ENCODE measurements at places on chromosomes 7 and 10. TPM values are rescaled to one million over a fixed set of nuclear protein-coding genes. Genes with fewer than 3 reads are reported as not detected.

- DNase-seq = peak; percentile 68
Measured at GRCh38 chr10:4686644-4686996, 139.4 kb upstream of the AKR1E2 start.

- DNase-seq = no peak
Measured at GRCh38 chr7:88324699-88325098, 18.0 kb upstream of the STEAP4 start.

DNA sequence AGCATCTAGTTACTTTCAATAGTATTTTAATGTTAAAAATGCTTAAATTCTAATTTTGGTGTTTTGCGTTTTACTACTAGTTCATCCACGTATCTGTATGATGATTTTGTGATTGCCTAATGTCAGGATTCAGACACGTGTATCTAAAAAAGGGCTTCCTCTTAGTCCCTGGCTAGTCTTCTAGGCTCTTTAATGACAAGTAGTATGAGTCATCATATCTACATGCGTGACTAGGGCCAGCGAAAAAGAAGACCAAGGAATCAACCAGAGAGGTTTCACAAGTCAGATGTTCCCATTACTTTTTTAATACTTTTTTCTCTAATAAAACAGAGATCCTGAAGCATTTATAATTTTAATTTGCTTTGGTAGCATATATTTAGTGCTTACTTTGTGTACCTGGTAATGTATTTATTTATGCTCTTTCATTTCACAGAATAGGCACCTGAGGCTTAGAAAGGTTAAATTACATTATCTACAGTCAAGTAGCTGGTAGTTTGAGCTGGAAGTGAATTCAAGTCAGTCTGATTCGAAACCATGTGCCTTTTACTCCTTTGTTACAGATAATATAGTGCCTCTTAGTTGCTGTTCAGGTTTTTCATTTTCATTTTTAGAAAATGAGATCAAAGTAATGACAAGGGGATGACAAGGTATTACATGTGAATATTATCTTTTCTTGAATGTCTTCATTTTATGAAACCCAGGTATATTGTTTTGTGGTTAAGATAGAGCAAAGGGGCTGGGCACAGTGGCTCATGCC is 140.3 kb downstream of the FOXP2 start:
- peak; percentile 70 for DNase-seq

DNA sequence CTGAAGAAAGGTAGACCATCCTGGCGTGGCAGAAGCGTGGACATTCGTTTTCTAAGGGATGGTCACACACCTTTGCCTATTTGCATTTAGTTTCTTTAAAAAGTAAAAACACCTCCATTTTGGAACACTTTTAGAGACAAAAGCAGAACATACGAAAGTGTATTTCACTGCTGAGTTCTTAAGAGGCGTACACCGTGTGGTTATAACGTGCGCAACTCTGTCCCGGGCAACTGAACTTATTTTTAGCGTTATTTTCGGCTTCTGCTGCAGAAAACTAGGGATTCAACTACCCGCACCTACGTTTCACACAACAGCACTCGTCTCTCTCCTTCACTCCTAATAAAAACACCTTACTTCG is 557 bp upstream of the LSM8 start:
- DNase-seq = no peak

- DNase-seq = no peak
Measured at GRCh38 chr10:29908962-29909361, 150.4 kb downstream of the JCAD start.

- no peak for DNase-seq
Measured at GRCh38 chr7:116843378-116843777, 19.0 kb upstream of the CAPZA2 start.

DNA sequence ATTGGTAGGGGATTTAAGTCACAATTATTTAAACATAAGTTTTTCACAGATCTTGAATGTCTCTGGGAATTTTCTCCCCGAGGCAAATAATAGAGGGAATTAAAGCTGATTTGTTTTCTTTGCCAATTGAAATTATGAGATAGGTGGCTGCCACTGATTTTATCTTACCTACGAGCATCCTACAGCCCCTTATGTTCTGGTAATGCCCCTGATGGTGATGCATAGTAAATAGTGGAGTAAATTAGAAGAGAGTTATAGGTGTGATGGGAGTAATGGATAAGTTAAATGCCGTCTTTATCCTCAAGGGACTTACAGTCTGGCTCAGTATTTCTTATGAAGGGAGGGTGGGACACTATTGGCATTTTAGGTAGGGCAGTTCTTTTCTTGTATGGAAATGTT is 58.1 kb downstream of the HDAC9 start:
- DNase-seq = no peak

GRCh38 chr7:1317646-1318045 is 85.0 kb downstream of the UNCX start:
- DNase-seq = no peak

DNA sequence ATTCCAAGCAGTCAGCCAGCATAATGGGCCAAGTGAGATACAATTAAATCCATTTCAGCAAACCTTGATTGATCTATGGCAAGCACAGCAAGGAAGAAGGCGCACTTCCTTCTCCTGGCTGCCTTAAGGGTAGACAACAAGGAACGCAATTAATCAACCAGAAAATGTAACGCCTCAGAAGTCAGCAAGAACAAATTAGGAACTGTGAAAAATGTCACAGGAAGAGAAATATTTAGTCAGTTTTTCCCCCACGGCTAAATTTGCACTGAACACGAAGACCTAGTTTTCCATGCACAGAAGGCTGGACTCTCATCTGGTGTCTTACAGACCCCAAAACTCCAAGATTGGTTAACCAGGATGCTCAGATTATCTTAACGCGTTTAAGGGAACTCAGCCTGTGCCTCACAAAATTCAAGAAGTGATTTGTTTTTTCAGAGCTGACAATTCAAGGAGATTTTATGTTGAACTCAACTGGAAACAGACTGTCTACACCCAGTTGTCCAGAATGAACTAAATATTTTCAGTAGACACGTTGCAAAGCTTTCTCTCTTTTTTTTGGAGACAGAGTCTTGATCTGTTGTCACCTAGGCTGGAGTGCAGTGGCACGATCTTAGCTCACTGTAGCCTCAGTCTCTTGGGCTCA is 14.2 kb downstream of the SNX8 start:
- no peak for DNase-seq

GRCh38 chr10:31341552-31341951 is 22.5 kb downstream of the ZEB1 start:
- DNase-seq = no peak

- no peak for DNase-seq
Measured at GRCh38 chr10:75281974-75282373, 46.2 kb upstream of the COMTD1 start.

GRCh38 chr10:127142136-127142535 is 54.3 kb downstream of the INSYN2A start:
- no peak for DNase-seq

DNA sequence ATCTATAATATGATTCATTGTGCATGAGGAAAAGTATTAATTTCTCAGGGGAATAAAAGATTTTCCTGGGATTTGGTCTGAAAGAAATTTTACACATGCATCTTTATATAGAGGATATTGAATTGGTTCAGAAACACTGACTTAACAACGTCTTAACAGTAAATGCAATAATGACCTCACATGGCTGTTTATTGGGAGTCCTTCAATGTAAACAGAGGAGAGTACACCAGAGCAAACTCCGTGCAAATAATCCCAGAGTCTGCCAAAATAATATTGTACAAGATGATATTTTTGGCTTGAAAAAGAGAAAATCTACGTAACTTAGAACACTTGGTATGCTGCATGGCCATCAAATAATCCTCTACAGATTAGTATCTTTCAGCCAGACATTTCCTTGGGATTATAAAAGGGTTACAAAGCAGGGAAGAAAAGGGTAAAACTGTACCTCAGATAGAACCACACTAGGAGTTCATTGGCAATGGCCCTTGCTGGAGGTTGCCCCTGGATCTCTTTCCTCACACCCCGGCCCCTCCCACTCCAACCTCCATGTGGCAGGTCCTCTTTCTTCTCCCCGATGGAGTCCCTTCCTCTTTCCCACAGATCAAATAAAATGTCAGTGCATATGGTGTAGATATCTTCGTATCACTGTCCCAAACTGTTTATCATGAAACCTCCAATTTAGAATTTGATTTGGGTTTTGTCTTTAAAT is 196.4 kb downstream of the EVX1 start:
- DNase-seq = no peak

BRI3 gene
- 22.5 TPM for total RNA-seq

MSRB2 gene
- 12.0 TPM for total RNA-seq

- DNase-seq = no peak
Measured at GRCh38 chr10:21020545-21020944, 123.4 kb upstream of the NEBL start.

DNA sequence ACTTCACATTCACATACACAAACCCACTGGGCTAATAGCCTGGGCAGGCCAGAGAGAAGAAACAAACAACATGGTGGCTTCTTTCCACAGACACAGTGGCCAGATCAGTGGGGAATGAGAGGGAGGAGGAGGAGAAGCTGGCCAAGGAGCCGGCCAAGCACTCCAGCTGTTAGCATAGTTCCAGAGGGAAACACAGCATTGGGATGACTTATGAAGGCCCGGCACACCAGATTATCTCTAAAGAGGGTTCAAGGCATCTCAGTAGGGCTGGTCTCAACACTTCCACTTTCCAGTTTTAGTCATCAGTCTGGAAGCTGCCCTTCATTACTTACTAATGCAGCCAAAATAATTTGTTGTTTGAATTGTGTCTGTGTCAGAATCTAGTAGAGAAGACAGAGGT is 42.1 kb upstream of the GPR26 start:
- DNase-seq = no peak

CHST15 gene
- 5.6 TPM for total RNA-seq

DNA sequence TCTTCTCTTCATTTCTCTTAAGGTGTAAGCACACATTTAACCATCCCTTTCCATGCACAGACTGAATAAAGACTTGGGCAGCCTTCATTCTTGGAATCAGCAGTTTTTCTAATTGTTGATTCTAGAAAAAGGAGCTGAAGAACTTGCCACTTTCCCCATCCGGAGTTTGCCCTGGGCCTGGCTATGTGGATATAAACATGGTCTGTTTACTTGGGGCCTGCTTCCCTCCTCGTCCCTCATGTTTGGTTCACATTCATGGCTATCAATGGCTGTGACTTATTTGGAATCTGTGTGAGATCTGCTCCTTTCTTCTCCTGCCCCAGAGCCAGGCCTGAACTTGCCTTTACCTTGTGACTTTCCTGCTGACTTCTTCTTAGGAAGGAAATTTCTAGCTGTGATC is 199.3 kb downstream of the LRMDA start:
- no peak for DNase-seq

DNA sequence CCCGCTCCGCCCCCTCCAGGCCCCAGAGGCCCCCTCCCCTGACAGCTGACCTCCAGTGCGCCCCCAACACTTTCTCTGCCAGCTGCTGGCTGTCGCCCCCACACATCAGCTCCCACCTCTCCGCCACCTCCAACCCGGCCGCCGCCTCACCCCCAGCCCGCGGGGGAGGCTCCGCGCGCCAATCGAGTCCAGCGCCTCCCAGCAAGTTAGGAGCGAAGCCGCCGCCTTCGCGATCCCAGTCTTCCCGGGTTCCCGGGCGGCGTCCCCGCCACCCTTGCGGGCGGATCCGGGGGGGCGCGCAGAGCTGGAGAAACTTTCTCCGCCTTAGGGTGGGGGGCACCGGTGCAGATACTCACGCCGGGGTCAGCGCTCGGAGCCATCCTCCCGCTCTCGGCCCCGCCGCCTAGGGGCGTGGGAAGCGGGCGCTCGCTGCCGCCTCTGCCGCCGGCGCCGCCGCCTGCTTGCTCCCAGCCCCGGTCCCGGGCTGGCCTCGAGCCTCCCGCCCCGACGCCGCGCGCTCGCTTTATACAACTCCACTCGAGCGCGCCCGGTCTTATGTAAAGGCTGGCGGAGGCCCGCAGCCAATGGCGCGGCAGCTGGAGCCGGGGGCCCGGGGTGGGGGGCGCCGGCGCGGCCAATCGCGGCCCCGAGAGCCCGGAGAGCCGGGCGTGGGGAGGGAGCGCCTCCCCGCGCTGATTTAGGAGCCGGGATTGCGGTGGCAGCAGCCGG is at the start of gene CRTAC1:
Gene CRTAC1 (minus strand): TSS at position 529 of the 729 bp plus-strand sequence. CDS start 149 bp downstream, at position 380.
- no peak for DNase-seq

OR6V1 gene
- not detected for total RNA-seq

DNA sequence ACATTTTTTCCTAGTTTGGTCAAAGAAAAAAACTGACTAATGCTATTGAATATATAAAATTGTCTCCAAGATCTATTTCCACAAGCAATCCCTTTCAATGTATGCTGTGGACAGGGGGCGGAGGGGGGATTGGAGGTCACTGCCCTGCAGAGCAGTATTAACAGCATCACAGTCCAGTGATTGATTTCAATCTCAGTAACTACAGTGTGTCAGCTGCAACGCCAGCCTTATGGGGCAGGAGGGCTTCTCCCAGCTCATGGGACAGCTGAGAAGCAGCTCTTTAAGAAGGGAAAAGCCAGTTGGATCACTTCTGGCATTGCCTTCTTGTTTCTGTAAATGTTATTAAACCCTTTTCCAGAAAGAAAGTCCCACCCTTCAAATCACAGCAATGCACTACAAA is 65.0 kb downstream of the RAPGEF5 start:
- no peak for DNase-seq

DNA sequence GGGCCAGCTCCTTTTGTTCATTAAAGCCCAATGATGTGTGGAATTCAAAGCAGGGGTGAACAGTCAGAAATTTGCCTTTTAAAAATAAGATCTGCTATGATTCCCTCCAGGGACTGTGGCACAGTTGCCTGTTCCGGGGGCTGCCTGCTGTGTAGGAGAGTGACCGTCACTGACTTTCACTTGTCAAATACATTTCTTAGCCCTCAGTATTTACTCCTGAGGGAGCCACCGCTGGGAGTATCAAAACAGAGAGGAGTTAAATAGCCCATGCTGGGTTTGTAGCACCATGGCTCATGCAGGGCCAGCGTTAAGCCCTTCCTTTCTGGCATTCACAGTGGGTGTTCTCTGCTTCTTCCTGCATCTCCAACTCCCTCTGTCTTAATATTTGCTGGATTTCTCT is 897.8 kb downstream of the SORCS3 start:
- DNase-seq = no peak

DNA sequence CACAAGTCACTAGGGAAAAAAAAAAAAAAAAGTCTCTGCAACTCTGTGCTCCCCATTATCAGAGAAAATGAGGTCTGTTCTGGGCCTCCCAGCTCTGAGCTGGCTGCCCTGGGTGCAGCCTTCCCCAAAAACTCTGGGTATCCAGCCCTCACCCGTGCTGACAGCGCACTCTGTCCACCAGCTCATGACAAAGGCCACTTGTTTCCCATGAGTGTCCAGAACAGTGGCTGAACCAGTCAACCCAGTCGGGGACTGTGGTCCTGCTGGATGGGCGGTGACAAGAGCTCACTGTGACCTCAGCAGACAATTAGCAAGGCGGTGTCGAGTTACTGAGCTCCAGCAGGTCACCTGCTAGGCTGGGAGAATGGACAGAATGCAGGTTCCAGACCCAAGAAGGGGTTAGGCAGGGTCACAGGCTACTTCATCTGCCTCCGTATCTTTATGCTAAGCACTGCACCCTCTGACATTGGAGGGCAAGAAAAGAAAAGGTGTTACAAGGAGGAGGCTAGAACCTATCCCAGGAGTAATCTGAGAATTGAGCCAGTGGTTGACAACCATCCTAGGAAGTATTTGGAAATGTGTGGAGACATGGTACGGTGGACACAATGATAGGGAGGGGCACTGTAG is 37.2 kb downstream of the DLG5 start:
- no peak for DNase-seq

GRCh38 chr10:10869592-10869991 is 148.1 kb upstream of the CELF2 start:
- DNase-seq = peak; percentile 44

- no peak for DNase-seq
Measured at GRCh38 chr10:5890452-5890915, 441 bp downstream of the FBH1 start.

GRCh38 chr10:20760460-20760859 is 136.7 kb downstream of the NEBL start:
- no peak for DNase-seq
